ENCODE measurements at places on chromosomes 13 and 19.

GRCh38 chr13:93932901-93933300, 546.6 kb downstream of the DCT start:
- DNase-seq, result no peak

- DNase-seq, result no peak
Measured at GRCh38 chr13:109803825-109804224, 17.4 kb upstream of the IRS2 start.

DNA sequence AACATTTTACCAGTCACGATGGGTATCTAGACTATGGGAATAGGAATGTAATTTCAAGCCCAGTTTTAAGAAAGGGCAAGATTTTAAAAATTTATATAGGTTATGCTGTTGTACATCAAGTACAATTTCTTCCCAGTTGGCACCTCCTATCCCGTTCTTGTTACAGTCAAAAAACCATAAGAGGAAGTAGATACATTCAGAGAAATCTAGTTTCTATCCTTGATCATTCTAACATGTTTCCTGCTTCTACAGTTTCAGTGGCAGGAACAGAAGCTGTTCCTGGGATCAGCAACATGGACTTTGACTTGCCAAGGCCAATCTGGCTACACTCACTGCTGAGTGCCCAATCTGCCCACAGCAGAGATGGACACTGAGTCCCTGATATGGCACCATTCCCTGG, 14.7 kb upstream of the FPR3 start:
- DNase-seq, result no peak

- DNase-seq, result no peak
Measured at GRCh38 chr13:34951528-34951927, 9.5 kb downstream of the NBEA start.

DNA sequence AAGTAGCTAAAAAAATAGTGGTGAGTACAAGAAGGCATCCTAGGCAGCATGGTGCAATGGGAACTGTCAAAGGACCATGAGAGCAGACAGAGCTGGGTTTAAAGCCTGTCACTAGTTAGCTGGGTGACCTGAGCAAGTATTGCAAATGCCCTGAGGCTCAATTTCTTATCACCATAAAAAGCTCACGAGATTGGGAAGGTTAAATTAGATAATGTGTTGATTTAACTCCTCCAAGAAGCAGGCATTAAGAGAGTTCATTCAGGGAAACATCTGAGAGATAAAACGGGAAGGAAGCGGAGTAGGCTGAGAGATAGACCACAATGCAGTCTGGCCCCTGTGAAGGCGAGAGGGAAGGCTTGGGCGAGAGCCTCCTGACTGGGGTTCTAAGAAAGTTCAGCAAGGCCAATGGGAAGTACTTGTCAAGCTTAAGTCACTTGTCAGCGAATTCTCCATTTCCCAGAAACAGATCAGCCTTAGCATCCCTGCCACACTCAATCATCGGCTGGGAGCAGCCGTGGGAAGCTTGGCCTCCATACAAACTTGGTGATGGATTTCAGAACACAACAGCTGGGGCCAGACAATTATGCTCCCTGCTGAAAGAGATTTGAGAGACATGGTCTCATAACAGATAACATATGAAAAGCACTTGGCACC, 105.5 kb downstream of the POU4F1 start:
- no peak for DNase-seq

GRCh38 chr19:17338433-17339078, 1.2 kb downstream of the GTPBP3 start:
- DNase-seq, result no peak

DNA sequence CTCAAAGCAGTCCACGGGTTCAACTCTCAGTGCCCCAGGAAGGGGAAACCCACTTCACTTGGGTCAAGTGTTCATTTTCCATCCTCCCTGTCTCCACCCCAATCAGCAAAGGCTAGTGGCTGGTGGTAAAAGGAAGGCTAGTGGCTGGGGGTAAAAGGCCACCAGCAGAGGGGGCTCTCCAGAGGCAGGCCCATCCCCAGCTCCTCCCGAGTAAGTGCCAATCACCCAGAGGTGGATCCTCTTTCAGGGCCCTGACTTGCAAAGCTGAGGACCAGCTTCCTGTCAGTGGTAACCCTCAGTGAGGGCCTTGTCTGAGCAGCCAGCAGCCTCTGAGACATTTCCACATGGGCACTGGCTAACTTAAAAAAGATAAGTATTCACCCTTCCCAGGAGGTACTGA, 22.0 kb upstream of the TPT1 start:
- no peak for DNase-seq

DNA sequence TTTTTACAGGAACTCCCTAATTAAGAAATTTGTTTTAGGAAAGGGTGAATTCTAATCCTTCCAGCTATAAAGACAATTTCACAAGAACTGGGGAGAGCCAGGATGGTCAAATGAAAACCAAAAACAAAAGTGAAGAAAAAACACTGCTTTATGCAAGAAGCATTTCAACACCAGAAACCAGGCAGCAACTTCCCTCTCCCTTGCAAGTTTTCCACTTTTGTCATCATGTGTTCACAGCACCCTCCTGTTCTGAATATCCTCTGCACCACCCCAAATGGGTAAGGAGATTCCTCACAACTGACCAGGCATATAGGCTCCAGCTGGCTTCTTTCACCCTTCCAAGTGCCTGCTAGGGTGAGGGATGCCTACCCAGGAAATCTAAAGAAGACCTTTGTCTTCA, 328.1 kb downstream of the TBC1D4 start:
- no peak for DNase-seq

DNA sequence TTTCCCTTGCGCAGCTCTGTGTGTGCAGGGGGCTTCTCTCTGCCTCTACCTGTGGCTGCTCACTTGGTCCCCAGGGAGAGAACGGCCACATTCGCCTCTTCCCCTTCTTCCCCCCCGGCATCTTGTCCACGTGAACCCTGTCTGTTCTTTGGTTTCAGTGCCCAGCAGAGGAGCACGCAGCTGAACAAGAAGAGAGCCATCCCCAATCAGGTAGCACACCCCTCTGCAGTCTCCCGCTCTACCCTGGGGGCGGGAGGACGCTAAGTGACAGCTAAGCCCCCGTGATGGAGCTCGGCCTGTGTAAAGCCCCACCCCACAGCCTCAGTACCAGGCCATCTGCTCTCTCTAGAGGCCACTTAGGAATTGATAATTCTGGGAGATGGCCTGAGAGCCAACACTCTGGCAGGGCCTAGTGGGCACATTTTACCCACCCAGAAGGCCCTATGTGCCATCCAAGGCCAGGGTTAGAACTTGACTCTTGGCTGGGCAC, 30.2 kb downstream of the TMED1 start:
- DNase-seq, result no peak

- no peak for DNase-seq
Measured at GRCh38 chr13:112947796-112948195, 21.2 kb upstream of the MCF2L start.

DNA sequence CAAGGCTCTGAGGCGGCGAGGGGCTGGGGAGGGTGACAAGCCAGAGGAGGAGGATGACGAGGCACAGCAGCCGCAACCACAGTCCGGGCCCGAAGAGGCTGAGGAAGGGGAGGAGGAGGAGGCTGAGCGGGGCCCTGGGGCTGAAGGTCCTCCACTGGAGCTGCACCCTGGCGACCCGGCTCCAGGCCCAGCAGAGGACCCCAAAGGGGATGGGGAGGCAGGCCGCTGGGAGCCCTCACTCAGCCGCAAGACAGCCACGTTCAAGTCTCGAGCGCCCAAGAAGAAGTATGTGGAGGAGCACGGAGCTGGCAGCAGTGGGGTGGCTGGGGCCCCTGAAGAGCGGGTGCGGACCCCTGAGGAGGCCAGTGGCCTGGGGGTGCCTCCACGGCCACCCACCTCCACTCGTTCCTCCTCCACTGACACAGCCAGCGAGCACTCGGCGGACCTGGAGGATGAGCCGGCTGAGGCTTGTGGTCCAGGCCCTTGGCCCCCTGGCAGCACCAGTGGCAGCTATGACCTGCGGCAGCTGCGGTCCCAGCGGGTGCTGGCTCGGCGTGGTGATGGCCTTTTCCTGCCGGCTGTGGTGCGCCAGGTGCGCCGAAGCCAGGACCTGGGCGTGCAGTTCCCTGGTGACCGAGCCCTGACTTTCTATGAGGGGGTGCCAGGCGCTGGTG, 2.9 kb downstream of the CIC start:
- DNase-seq, result no peak

DNA sequence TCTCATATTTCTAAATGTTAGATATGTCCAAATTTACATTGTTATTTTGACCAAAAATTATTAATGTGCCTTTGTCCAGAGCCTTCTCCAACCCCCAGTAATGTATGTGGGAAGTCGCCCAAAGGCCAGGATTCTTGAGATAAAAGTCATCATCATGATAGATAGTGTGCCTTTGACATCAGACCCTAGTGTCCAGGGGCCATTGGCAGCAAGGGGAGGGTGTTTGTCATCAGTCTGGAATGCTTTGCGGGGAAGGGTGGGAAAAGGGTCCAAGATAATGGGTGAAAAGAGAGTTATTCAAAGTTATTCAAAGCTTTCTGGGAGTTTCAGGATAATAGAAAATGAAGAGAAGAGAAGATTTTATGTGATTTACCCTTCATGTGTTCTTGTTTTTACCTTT, 909.5 kb upstream of the GPC6 start:
- DNase-seq, result no peak

DNA sequence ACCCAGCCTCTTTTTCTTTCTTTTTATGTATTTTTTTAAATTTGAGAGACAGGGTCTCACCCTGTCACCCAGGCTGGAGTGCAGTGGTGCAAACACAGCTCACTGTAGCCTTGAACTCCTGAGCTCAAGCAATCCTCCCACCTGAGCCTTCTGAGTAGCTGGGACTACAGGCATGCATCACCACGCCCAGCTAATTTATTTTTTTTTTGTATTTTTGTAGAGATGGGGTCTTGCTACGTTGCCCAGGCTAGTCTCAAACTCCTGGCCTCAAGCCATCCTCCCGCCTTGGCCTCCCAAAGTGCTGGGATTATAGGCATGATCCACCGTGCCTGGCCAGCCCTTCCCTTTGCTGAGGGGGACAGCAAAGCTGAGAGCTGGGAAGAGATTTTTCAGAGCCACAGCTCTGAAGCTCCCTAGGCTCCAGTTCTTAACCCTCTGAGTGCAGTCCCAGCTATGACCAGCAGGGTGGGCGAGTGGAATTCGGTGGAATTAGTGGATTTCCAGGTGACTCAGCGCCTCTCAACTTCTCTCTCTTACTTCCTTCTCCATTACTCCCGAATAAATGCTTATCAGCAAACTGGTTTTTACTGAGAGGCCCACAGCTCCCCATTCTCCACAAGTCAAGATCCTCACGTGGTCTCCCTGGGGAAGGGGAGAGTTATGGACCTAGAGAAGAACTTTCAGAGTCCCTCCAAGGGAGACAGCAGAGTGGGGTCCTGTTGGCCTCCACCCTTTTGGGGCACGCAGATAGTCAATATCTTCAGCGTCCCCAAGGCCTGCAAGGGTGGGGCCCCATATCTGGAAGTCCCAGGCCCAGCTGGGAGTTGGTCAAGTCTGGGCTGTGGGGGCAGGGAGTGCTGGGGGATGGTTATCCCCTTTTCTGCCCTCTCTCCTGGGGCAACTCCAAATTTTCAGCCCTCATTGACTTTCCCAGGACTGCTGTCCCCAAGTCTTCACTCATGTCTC, 1.2 kb downstream of the BLVRB start:
- DNase-seq, result peak; percentile 86

DNA sequence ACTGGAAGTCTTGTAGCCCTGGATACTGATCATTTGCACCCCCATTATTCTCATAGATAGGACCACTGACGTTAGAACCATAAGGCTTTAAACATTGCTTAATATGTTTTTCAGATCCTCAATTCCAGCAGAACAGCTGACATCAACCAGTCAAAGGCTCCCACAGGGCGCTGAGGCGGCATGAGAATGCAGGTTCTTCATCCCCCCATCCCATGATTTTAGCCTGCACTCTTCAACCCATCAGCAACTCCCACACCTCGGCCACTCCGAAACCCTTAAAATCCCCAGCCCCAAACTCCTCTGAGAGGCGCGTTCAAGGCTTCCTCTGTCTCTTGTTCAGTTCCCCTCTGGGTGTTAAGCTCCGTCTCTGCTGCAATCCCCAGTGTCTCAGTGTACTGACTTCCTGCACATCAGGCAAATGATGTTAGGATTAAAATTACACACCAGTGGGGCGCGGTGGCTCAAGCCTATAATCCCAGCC, 24.3 kb upstream of the LAMP1 start:
- no peak for DNase-seq

DNA sequence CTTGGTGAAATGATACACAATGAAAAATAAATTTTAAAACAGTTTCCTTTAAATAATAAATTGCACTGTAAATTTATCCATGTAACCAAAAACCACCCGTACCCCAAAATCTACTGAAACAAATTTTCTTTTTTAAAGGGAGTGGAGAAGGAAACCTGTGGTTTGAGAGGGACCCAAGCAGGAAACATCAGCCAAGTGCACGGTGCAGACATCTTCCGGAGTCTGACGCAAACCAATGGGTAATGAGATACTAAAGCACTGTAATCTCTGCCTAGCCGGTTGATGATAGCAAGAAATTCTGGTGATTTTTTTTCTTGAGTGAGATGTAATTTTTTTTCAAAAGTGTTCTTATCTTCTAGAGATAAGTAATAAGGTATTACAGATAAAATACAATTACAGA, 115.4 kb downstream of the ABCC4 start:
- DNase-seq, result peak; percentile 40
